ENCODE measurements at places on chromosomes 12 and 14. TPM values are rescaled to one million over a fixed set of nuclear protein-coding genes. Genes with fewer than 3 reads are reported as not detected.

GRCh38 chr14:47346849-47347248, 328.6 kb downstream of the MDGA2 start:
- no peak for DNase-seq

- no peak for DNase-seq
Measured at GRCh38 chr14:85186082-85186481, 343.9 kb upstream of the FLRT2 start.

- no peak for DNase-seq
Measured at GRCh38 chr14:96096639-96097610, 57.8 kb downstream of the C14orf132 start.

The OAS3 gene
- total RNA-seq: 17.6 TPM

GRCh38 chr12:124094188-124094587, 121.2 kb downstream of the ZNF664 start:
- DNase-seq: no peak

The EXOC3L4 gene
- total RNA-seq: 43.6 TPM

GRCh38 chr12:102776041-102776440, 141.0 kb downstream of the PAH start:
- DNase-seq: no peak

DNA sequence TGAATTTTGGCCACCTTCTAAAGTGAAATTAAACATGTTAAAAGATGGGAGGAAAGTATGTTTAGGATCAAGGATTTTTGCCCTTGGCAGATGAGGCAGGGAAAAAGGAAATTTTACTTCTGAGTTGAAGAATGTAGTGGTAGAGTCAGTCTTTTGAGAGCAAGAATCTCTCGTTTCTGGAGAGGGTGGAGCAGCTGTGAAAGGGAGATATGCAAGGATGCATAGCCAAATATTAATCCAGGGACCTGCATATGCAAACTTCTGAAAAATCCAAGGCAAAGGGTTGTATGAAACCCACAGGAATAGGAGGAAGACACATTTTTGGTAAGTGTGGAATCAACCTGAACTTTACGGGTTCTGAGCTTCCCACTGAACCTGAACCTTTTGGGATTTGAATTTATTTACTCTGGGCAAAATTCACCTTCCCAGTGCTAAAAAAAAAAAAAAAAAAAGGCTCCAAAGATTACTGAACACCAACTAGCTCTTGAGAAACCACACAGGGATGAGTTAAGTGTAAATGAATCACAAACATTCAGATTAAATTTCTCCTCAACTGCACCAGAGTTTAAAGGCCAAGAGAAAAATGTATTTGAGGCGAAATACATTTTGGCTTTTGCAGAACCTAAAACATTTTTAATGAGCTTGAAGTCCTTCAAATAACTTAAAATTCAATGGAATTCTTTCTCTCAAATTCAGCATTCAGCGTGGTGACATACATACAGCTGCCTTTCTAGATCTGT, 187.1 kb upstream of the CDKN3 start:
- DNase-seq: no peak

- DNase-seq: no peak
Measured at GRCh38 chr14:51323492-51323891, 83.4 kb downstream of the TMX1 start.

The ACOT4 gene
- not detected for total RNA-seq

The LRP6 gene
- total RNA-seq: 36.7 TPM

The PRR4 gene
- not detected for total RNA-seq

DNA sequence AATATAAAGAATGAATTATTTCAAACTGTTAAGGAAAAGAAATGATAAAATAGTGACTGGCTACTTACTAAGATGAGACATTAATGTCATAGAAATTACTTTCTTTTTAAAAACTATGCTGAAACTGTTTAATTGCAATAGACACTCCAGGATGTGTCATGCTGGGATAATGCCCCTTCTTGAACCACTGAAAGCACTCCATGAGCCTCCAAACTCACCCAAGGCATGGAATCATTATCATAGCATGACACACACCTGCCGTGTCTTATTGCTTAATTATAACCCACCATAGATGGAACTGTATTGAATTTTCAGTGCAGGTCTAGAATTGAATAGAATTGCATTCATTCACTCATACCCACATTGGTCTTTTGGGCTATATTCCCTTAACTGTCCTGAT, 4.3 kb downstream of the MBIP start:
- DNase-seq: no peak

The SRGAP1 gene
- total RNA-seq: 720 TPM

- peak; percentile 23 for DNase-seq
Measured at GRCh38 chr12:30985814-30986452, 59.4 kb downstream of the TSPAN11 start.

The BATF gene
- total RNA-seq: 2.7 TPM

The KRT74 gene
- not detected for total RNA-seq

DNA sequence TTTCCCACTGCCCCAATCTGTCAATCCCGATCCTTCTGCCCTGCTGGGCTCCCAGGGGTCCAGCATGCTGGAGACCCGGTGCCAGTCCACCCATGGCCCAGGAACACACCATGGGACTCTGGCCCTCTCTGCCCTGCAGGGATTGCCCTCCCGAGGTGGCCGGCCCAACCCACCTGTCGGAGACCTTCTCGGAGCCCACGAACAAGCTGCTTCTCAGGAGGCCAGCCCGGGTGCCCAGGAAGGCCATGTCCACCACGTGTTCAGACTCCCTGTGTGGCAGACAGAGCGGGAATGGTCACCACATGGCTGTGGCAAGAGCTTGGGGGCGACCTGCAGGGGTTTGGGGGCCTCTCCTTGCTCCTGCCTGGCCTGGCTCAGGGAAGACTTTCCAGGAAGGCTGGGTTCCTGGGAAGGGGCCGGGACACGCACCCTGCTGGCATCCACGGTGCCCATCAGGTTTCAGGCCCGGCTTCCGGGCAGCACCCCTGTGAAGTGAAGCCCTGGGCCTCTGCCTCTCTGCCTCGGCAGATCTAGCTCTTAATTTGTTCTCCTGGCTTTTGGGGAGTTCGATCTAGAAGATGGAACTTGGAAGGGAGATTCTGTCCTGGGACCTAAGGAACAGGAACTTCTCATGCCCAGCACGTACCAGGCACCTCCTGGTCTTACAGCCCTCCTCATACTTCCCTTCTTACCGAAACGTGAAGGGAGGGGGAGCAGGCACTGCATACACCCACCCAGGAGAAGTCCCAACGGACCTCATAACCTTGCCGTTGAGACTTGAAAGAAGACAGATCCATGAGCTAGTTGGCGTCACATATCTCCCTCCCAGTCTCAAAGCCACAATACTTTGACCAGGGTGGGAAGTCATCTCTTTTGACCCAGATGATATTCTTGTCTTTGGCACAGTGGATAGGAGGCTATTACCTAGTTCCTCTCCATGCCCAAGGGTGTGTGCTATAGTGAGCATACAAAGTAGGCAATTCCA, 26.3 kb downstream of the LRTM2 start:
- DNase-seq: peak; percentile 4

- DNase-seq: no peak
Measured at GRCh38 chr12:18158774-18159557, 69.0 kb upstream of the RERGL start.

DNA sequence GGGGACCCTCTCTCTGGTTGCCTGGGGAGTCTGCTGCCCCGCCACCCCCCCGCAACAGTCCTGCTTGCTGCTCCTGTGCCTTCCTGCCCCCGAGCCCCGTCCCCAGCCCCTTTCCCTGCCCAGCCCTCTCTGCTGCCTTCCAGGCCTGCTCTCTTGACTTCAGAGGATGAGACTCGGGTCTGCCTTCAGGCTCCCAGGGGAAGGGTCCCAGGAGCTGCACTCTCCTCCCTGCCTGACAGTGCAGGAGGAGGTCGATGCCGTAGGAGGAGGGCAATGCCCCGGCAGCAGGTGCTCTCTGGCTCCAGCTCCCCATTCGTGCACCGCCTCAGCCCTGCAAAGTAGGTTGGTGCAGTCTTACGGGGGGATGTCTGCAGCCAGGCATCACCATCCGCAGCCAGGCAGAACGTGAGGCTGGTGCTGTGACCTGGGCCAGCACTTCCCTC, 185.1 kb upstream of the C14orf180 start:
- DNase-seq: no peak

All from transverse colon (tissue), 4 donors.